RKO (cell line): ENCODE measurements at places on chromosomes 1 and 21.

GRCh38 chr1:117098287-117098890, 23.2 kb downstream of the TRIM45 start:
- no peak for DNase-seq

- no peak for DNase-seq
Observed at GRCh38 chr1:196515904-196516303, 92.3 kb downstream of the KCNT2 start.

- DNase-seq: no peak
Observed at GRCh38 chr1:205456383-205456867, 580 bp upstream of the BLACAT1 start.

DNA sequence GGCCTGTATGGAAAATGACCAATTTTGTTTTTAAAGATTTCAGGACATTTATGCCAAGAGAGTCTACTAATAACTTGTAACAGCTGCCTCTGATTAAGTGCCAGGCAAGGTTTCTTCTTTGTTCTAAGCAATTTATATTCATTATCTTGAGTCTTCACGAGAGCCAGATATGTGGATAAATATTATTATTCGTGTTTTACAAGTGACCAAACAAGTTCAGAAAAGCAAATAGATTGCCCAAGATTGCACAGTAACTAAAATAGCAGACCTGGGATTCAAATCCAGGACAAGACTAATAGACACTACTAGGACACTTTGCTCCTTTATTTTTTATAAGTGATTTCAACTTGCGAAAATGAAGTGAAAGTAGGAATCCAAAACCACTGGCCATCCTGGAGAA, 30.1 kb upstream of the DPT start:
- no peak for DNase-seq

DNA sequence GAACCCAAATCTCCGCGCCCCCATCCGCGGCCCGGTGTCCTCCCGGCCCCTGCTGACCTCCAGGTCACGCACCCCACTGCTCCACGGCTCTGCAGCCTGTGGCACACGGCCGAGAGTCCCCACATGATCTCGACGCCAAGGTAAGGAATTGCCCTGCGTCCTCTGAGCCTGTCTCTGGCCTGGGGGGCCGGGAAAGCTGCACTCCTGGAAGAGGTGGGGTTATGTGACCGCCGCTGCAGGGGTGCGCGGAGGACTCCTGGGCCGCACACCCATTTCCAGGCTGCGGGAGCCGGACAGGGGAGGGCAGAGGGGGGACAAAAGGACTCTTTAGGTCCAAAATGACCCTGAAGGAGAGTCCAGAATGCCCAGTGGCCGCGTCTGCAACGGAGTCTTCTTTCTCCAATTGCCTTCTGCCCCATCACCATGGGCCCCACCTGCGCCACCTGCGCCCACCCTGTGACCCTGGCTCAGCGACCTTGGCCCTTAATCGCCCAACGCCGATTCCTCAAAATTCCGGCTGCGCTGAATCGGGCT, 997 bp upstream of the SIM2 start:
- DNase-seq: no peak

- DNase-seq: no peak
Observed at GRCh38 chr1:199264911-199265310, 626.1 kb downstream of the PTPRC start.

- no peak for DNase-seq
Observed at GRCh38 chr1:82934074-82934473, 1064.9 kb downstream of the TTLL7 start.

DNA sequence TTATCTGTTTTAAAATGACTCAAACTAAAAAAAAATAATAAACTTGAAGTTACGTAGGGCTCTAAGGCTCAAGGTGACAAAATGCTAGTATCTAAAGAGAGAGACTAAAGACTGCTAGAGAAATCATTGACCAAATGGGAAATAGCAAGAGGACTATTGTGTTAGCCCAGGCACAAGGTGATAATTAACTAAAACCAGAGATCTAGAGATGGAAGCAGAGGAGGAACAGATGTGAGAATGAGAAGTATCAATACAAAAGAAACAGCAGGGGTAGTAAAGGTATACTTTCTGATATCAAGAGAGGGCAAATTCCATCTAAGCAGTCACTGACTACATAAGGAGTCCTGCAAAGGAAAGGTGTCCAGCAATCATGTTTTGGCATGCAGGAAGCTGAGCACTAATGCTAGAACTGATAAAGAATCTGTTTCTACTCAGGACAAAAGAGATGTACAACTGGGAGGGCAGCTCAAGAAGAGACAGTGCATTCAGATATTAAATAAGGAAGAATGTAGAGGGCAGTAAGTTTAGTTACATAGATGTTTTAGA, 100.2 kb upstream of the GNG4 start:
- DNase-seq: no peak

DNA sequence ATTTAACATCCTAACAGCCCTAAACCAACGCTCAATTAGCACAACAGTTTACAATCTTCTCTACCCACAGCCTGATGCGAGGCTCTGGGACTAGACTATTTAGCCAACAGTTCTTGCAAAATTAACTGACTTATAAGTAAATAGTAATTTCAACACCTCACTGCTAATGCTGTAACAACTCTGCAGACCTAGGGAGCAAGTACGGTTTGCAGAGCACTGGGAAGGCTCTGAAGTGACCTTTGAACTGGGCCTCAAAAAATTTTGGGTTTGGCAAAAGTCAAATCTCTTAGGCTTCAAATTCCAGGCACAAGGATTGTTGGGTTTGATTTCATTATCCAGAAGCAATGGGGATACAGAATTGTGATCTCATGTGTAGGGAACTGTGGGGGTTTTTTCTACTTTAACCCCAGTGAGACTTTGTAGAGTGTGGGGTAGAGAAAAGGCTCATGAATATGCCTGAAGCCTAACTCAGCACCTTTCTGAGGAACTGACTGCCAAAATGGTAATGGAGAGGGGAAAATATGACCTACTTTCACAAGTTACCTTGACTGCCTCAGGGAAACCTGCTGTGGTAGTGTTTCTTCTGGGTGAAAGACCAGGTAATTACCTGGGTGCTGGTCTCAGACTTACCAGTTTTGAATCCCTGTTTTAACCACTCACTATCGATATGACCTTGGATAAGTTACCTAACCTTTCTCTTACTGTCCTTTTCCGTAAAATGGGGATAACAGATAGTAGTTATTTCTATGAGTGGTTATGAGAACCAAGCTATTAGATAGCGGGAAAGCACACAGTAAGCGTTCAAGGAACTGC, 889 bp upstream of the TXLNA start:
- DNase-seq: no peak

DNA sequence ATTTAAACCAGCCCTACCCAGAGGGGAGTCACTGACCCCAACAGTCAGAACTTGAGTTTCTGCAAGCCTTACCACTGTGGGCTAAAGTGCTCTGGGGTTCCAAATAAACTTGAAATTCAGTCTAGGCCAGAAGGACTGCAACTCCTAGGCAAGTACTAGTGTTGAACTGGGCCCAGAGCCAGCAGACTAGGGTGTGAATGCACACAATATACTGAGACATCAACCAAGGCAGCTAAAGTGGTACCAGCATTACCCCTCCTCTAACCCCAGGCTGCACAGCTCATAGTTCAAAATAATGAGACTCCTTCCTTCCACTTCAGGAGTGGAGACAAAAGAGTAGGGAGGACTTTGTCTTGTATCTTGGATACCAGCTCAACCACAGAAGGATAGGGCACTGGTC, 18.9 kb upstream of the IL20 start:
- no peak for DNase-seq
